ENCODE measurements at places on chromosomes 12 and 14.
A peak's percentile ranks its signal among the peaks of the same experiment; 100 is the strongest.

- no peak for DNase-seq
Measured at GRCh38 chr12:76859611-76860010, 19.2 kb downstream of the CSRP2 start.

DNA sequence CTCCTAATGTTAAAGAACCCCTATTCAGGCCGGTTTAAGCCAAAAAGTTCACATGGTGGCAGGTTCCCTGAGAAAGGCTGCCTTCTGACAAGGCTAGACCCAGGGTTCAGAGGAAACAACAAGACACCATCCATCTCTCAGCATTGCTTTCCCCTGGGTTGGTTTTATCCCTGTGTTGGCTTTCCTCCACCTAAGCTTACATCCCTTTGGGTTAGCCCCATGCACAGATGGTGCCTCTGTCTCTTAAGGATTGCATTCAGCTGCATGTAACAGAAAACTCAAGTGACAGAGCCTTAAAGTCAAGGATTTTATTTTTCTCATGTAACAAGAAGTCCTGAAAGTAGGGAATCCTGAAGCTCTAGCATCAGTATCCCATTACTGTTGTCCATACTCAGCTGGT is 42.8 kb upstream of the RIN3 start:
- DNase-seq = no peak

DNA sequence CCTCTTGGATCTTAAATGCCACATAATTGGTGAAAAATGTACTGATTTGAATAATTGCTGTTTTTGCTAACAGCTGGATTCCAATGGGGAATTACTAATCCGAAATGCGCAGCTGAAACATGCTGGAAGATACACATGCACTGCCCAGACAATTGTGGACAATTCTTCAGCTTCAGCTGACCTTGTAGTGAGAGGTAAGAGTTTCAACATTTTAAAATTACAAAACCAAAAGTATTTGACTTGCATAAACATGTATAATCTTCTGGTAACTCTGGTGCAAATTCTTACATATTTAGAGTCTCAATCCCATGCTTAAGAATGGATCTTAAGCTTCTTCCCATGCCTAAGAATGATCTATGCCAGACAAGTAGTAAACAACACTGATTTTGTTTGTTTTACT is 229.1 kb upstream of the PDZRN4 start:
- no peak for DNase-seq

DNA sequence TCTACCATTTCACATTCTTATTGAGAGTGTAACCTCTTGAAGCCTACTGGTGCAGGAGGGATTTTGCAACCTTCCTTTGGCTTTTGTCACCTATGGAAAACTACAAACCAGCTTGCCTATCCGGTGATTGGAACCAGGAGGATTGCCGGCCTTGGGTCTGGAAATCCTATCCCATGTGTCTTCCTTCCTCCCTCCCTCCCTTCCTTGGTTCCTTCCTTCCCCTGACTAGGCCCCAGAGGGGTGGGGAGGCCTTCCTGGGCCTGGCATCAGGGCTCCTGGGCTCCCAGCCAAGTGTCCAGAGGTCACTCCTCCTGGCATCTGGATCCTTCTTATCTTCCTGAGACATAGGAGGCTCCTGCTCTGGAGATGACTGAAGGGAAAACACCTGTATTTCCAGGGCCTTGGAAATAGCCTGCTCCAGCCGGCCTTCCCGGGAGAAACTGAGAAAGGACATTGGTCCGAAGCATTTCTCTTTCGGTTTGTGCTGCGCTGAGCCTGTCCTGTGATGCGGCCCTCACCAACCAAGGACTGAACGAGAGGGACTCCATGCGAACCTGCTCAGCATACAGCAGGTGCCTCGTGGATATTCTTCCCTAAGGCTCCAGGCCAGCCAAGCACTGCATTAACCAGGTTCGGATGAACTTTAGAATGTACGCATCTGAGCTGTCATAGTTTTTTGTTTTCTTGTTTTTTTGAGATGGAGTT is 43.4 kb downstream of the PSMA6 start:
- no peak for DNase-seq

DNA sequence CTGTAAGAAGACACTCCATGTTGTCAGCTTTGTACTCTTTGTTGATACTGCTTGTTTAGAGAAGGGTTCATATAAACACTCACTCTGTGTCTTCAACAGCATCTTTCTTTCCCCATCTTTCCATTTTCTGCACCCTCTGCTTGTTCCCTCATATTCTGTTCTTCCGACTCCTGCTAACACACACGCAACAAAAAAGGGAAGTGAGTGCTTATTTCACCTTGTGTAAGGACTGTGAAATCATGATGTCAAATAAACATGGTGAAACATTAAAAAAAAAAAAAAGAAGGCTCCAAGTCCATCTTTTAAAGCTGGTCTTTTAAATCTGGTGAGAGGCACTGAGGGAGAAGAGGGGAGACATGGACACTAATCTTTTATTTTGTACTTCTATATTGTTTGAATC is 145.4 kb downstream of the RPAP3 start:
- no peak for DNase-seq

DNA sequence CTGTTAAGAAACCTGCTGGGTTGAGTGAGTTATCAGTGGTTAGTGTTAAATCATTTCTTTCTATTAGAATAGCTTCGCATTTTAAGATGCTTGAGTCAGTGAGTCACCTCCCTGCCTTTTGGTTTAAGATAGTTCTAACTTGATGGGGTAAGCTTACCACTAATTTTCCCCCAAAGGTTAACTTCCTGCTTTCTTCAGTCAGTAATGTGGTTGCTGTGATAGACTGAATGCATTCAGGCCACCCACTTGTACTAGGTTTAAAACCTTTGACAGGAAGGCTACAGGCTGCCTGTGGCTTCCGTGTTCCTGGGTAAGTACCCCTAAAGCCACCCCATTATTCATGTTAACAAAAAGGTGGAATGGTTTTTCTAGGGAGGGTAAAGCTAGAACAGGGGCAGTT is 25.3 kb downstream of the CLEC2A start:
- DNase-seq = peak; percentile 6

DNA sequence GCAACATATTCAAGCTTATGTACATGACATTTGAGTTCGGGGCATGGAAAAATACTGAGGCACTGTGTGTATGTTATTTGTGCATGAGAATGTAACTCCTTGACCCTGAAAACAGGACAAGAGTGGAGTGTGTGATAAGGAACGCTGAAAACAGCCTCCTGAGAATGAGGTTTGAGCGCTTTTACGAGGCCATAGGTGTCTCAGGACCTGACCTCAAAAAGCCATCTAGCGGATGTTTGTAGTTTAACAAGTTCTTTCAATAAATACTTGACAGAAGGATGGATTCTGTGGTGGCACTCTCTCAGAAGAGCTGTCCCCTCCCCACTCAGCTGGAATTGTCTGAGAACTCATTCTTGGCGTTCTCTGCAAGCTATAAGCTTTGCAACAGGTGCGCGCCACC is 350.5 kb upstream of the TMTC1 start:
- no peak for DNase-seq

GRCh38 chr12:51351913-51352532 is 5.5 kb upstream of the CELA1 start:
- no peak for DNase-seq

Data from stimulated activated CD8-positive, alpha-beta memory T cell treated with anti-CD3 and anti-CD28 coated beads, Interleukin-4, amount 100 ng/mL, for 4 hours (primary cell).